ENCODE measurements at places on chromosomes 13 and 19.

GRCh38 chr13:29162638-29163235 lies 342.6 kb downstream of the MTUS2 start:
- DNase-seq = no peak

DNA sequence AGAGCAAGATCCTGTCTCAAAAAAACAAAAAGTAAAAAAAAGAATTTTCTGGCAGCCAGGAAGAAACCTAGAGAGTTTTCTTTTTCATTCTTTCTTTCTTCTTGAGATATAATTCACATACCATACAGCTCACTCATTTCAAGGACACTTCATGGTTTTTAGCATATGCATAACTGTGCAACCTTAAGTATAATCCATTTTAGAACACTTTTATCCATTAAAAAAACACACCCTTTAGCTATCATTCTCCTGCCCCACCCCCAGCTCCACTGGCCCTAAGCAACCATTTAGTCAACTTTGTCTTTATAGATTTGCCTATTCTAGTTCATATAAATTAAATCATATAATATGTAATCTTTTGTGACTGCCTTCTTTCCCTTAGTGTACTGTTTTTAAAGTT lies 8.1 kb upstream of the IPO5 start:
- no peak for DNase-seq

DNA sequence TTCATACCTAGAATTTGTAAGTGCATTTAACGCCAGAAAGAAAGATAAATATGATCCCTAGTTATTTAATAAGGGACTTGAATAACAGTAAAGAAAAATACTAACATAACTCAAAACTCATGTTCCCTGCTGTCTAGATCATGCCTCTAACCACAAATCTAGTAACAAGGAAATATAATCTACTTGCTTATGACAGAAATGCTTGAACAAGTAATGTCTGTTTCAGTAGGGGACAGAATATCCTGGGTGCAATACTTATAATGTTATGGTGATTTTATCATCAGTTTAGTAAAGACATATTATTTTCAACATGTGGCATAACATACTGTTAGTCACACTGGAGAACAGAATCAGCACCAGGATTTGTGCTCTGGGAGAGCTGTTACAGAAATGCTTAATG lies 861.9 kb upstream of the SLITRK1 start:
- no peak for DNase-seq

- no peak for DNase-seq
Observed at GRCh38 chr19:4103080-4103433, 20.9 kb downstream of the MAP2K2 start.

DNA sequence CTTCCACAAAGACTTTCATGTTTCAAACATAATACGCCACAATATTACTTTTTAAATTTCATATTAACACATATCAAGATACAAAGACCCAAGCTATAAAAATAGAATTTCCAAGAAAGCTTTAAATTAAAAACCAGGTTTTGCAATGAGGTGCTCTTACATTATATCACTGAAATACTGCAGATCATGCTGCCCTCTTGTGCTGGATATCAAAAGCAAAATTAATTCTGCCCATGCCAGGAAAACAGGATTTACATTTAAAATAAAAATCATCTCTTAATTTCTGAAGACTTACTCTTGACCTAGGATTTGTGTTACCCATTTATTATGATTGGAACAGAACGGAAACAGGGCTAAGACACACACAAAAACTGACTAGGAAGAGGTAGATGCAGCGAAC lies 145.0 kb downstream of the ABCC4 start:
- no peak for DNase-seq

- DNase-seq = no peak
Observed at GRCh38 chr19:42466521-42467182, 23.9 kb upstream of the CXCL17 start.
